A549 (cell line): ENCODE measurements at places on chromosomes 3 and 15.

- no peak for DNase-seq
Measured at GRCh38 chr15:41979493-41980266, 7.3 kb upstream of the EHD4 start.

GRCh38 chr15:51270706-51271105 is 67.7 kb downstream of the CYP19A1 start:
- no peak for DNase-seq

- no peak for DNase-seq
Measured at GRCh38 chr15:68213991-68214837, 9.1 kb upstream of the CALML4 start.

DNA sequence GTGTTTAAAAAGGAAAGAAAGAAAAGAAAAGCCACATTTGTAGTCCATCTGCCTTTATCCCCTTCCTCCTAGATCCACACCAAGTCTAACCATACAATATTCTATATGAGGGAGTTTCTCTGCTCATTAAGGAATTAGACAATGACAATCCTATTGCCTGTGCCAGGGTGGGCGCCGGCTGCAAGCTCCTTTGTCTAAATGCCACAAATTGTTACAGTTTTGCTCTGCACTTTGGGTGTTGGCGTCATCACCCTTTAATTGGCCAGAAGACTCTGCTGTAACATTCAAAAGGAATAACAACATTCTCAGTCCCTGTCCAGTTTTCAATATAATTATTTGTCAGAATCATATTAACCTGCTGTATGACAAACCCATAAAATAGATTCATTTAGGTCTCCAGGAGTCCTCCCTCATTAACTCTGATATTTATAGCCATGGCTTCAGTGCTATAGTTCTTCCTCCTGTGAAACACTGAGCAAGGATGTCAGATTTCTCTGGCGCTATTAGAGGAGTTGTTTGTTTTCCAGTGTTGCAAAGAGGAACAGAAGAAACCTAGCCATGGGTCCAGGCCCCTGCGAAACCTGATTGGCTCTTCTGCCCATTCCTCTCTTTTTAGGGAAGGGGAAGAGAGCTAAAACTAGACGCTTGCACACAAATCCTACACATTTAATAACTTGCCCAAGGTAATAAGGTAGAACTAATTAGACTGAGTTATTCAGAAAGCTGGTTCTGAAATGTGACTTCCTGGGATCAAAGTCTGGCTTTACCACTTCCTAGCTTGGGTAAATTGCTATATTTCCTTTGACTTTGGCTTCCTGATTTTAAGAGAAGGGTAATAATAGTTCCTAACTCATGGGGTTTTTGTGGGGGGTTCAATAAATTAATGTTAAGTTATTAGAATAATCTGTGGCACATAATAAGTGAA is 112.4 kb downstream of the CD47 start:
- no peak for DNase-seq

DNA sequence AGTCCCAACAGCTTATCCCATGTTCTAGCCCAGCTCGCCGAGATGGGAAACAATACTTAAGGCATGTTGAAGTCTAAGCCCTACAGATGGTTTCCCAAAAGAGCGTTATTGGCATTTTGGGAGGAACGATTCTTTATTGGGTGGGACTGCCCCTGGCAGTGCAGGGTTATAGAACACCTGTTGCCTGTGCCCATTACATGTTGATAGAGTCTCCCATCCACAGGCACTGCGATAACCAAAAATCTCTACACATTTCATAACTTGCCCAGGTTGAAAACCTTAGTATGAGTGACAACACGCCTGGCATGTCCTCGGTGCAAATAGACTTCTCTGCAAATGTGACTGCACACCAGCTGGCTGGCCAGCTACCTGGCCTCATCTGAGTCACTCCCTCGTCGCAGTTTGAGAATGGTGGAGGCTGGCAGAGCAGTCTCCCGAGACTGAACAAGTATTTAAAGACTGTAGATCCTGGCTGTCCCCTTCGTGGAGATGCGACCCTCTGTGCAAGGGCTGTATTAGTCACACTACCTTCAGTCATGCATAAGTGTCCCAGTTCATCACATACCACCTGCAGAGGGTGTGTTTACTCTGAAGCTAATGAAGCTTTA is 18.7 kb downstream of the ZNF80 start:
- no peak for DNase-seq
